CMK (cell line): ENCODE measurements at places on chromosomes 6 and 20.

DNA sequence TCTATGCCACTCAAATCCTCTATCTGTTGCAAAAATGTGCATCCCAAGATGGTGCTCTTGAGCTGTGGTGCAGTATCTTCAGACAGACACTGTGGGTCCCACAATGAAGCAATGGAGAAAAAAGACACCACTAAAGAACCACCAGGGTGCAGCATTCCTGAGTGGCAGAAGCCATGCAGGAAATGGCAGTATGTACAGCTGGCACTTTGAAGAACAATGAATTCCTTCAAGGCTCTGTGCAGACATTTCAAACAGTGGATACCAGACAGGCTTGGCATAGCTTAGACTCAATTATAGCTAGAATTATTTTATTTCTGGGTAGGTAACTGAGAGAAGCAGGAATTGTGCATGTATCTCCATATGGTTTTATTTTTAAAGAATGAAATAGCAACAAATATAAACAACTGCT lies 24.0 kb upstream of the HDAC2 start:
- peak; percentile 36 for DNase-seq

- no peak for DNase-seq
Observed at GRCh38 chr6:88599571-88599970, 363.8 kb downstream of the RNGTT start.

- no peak for DNase-seq
Observed at GRCh38 chr6:26311385-26312095, 53.5 kb upstream of the BTN3A2 start.

DNA sequence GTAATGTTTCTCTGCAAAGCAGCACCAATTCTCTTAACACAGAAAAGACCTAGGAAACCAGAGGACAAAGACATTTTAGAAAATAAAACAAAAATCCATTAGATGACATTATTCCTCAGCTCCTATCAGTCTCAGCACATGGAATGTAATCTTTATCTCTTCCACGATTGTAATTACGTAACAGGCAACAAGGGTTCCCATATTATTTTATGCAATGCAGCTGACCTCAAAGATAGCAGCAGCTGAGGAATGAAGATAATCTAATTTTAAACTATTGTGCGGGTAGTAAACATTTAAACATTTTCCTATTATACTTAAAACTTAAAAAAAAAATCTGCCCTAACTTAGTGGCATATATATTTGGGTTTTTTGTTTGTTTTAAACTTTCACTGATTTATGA lies 33.0 kb upstream of the PTCHD4 start:
- DNase-seq, result peak; percentile 21

- no peak for DNase-seq
Observed at GRCh38 chr6:150566486-150566885, 33.2 kb upstream of the PLEKHG1 start.

- DNase-seq, result peak; percentile 40
Observed at GRCh38 chr6:85677234-85677956, 34.7 kb upstream of the SYNCRIP start.

DNA sequence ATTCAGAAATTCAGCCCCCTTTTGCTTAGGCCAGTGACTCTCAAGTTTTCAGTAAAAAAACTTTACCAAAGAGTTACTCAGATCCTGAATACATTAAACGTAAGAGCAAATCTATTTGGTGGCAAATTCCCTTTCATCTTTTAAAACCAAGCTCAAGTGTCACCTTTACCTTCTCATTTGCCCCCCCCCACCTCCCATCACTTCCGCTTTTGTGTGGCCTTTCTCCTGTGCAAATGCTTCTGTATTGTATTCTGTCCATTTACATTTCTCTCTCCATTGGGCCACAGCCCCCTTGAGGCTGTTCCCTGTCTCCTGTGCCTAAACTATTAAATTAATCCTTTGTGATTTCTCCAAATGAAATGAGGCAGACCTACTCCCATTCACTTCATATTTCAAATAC lies 1.9 kb downstream of the NOL7 start:
- DNase-seq, result no peak

- DNase-seq, result no peak
Observed at GRCh38 chr20:47178277-47178676, 178.2 kb downstream of the ZMYND8 start.

DNA sequence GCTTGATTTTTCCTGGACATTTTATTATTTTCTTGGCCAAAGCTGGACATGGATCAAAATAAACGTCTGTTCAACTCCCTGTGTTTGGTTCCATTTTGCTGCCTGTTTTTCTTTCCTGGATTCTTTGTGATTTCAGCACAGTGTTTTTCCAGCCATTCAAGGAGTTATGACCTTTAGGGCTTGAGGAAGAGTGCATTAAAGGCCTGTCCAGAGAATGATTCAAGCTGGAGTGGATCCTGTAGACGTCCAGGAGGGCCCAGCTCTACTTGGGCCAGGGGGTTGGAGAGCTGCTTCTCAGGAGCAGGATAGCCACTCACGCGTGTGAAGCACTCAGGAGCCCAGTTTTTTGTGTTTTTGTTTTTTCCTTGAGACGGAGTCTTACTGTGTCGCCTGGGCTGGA lies 56.5 kb upstream of the IER3 start:
- DNase-seq, result no peak
